ENCODE measurements at places on chromosomes 4 and X. TPM values are rescaled to one million over a fixed set of nuclear protein-coding genes. Genes with fewer than 3 reads are reported as not detected.
A peak's percentile ranks its signal among the peaks of the same experiment; 100 is the strongest.

Gene LRP2BP
- total RNA-seq = 0.51 TPM

Gene TBC1D8B
- 5.4 TPM for total RNA-seq

GRCh38 chr4:2927696-2928075, 35.5 kb downstream of the NOP14 start:
- DNase-seq = no peak

- DNase-seq = no peak
Measured at GRCh38 chr4:173499658-173500535, 30.1 kb downstream of the HAND2 start.

DNA sequence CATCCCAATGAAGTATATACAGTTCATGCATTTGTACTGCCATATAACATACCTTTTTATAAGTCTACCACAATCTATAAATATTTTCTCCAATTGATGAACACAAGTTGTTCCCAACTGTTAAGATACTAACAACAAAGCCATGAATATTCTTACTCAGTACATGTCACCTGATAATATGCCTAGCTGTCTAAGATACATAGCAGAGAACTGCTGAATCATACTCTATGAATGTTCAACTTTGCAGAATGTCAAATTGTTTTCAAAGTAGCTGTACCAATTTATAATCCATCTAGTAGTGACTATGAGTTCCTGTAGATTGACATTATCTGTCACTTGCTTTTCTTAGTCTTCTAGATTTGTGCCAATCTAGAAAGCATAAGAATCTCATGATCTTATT, 84.9 kb downstream of the RAB28 start:
- DNase-seq = no peak

DNA sequence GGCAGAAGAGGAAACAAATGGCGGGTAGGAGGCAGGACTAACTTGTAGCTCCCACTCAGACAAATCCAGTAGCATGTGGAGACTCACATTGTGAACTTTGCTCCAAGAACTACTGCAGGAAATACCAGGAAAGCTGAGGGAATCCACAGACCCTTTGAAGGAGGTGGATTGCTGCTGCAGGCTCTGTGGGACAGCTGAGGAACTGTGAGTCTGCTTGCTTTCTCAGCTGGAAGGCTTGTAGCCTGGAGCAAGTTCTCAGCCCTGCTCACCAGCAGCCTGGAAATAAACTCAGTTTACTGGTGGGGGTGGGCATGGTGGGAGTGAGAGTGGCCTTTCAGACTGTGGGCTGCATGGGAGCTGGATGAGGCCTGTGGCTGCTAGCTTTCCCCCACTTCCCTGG, 16.0 kb downstream of the RTL3 start:
- DNase-seq = peak; percentile 50

- DNase-seq = peak; percentile 12
Measured at GRCh38 chr4:112898357-112899141, 150.9 kb upstream of the ANK2 start.

- DNase-seq = no peak
Measured at GRCh38 chr4:47827343-47828047, 10.4 kb downstream of the CORIN start.

DNA sequence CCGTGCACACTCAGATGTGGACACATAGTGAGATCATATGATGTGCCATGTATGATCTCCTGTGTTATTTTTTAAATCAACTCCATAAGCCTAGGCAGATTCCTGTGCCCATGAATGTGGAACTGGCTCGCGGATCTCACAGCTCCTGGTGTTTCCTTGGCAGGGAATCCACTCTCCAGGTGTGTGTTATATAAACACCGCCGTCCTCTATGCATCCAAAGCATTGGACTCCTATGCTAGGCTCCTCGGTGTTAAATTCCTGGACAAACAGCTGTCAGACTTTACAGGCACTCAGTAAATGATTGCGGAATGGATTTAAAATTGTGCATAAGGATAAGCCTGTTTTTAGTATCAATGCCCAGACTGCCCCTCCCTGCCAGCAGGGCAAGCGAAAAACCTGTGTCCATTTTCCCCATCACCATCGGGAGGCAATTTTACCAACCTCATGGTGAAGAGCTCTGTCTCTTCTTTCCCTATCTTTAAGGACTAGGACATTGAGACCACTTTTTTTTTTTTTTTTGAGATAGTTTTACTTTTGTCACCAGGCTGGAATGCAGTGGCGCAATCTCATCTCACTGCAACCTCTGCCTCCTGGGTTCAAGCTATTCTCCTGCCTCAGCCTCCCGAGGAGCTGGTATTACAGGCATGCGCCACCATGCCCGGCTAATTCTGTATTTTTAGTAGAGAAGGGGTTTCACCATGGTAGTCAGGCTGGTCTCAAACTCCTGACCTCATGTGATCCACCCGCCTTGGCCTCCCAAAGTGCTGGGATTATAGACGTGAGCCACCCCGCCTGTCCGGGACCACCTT, 23.6 kb upstream of the GPR78 start:
- no peak for DNase-seq

- DNase-seq = no peak
Measured at GRCh38 chr4:7757501-7758471, 181.9 kb downstream of the AFAP1 start.

Gene ASMT
- total RNA-seq = not detected

Gene RBMXL3
- not detected for total RNA-seq

Gene INTU
- 9.5 TPM for total RNA-seq

Gene PPEF2
- not detected for total RNA-seq

GRCh38 chr4:128635141-128635954, 174.2 kb upstream of the JADE1 start:
- DNase-seq = peak; percentile 95

Gene MAGEC3
- not detected for total RNA-seq

Gene CSAG1
- total RNA-seq = not detected

Gene LAMTOR3
- 23.4 TPM for total RNA-seq

DNA sequence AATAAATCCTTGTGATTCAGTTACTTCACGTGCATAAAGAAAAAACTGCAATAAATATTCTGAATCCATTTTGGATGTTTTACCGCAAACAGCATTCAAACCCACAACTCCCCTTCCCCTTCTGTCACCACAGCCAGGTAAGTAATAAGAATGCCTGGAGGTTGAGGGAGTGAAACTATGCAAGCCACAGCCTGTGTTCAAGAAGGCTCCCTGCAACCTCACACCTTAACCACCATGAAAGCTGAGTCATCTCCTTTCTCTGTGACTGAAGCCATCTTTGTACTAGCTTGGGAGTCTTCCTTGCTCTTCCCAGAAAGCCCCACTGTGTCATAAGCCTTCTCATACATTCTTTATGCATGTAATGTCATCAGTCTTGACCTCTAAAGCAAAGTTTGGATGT, 297.0 kb upstream of the PUDP start:
- DNase-seq = no peak

GRCh38 chrX:31572360-31572759, 500.5 kb upstream of the FTHL17 start:
- peak; percentile 53 for DNase-seq

DNA sequence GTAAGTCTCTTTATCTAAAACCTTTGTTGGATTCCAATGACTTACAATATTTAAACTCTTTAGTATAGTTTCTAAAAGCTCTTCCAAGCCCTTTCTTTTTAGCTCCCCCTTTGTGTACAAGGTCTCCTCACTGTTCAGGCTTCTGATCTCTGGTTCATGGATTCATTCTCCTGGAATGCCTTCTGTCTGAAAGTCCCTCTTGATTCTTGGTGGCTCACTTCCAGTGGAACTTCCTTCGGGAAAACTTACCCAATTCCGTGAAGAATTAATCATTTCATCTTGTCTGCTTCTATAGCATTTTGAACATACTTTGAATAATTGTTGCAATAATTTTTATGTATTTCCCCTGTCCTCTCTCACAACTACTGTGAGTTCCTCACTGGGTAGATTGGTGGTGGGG, 3.6 kb downstream of the ARHGAP24 start:
- peak; percentile 74 for DNase-seq

Gene DUSP21
- not detected for total RNA-seq

DNA sequence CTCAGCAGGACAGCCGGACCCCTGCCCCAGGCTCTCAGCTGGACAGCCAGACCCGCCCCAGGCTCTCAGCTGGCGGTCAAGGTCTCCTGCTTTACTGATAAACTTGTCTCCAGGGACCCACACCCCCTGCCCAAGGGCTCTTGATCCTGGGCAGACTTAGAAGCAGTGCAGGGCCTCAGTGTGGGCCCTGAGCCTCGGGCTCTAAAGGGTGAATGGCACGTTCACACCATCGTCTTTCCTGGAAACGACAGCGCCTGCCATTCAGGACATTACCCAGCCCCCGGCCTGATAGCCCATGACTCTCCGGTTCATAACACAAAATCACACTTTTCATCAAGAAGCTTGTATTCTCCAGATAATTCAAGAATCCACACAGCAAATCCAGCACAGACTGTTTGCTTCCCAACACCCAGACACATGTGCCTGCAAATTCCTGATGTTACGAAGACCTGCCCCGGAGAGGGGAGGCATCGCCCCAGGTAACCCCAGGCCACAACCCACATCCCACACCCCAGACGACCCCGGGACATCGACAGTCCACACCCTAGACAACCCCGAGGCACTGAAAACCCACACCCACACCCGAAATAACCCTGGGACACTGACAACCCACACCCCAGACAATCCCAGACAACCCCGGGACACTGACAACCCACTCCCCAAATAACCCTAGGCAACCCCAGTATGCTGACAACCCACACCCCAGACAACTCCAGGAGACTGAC, 136.8 kb downstream of the FAM53A start:
- DNase-seq = no peak

- DNase-seq = no peak
Measured at GRCh38 chrX:119147486-119147885, 19.9 kb upstream of the KIAA1210 start.

Gene XAGE3
- not detected for total RNA-seq

- DNase-seq = no peak
Measured at GRCh38 chr4:186939226-186939625, 215.6 kb upstream of the FAT1 start.

DNA sequence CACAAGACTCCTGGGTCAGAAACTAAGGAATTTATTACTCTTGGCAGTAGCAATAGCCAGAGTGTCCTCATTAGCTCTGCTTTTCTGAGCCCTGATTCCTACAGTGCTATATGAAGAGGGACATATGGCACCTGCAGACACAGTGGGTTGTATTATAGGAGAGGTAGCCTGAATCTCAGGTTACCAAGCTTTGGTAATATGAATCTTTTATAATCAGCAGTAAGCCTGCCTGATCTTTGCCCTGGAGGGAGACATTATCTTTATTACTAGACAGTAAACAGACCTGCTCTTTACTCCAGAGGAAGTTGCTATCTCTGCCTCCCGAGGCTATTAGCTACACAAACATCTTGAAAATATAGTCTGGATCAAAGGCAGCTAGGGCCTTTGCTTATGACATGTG, 62.5 kb upstream of the HOPX start:
- no peak for DNase-seq

Gene SPANXN4
- not detected for total RNA-seq

- peak; percentile 74 for DNase-seq
Measured at GRCh38 chr4:24912252-24913118, at the start of gene CCDC149. Gene CCDC149, minus strand, starts transcription at chr4:24913042. Its CDS starts 178 bp downstream, at chr4:24912864.

Gene PLK4
- total RNA-seq = 1.3 TPM

GRCh38 chr4:56374956-56375355, 12.3 kb downstream of the AASDH start:
- no peak for DNase-seq

Measured in fibroblast of lung (primary cell).